ENCODE measurements at places on chromosomes 3 and 15.

DNA sequence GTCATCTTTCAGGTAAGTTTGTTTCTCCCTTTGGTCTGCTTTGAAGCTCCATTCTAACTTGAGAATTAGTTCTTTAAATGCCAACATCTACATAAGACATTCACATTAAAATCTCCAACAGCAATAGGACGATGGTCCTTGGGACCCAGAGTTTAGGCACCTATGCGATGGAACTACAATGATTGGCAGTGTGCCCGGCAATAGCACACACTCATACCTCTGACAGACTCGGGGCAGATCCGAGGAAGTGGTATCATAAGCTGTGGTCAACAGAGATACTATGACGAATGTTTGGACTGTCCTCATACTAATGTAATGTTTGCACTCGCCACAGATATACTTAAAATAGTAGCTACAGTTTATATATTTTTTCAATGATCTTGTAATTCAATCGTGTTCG lies 34.2 kb upstream of the NR2F2 start:
- DNase-seq, result no peak

DNA sequence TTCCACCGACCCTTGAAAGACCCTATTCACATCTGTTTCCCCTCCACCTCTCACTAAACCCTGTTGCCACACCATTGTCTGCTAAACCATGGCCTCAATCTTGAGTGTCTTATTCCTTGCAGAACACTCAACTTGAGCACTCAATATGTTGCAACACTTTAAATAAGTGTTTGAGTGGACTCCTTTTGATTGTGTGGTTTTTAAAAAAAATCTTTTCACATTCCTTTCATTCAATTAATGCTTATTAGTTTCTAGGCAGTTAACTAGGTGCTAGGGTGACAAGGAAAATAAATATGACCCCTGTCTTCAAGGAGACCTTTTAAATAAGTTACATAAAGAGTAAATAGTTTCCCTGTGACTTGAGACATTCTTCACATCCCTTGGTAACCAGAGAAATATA lies 13.3 kb upstream of the HHLA2 start:
- no peak for DNase-seq

- no peak for DNase-seq
These were observed 53.5 kb downstream of the AMOTL2 start for GRCh38 chr3:134320749-134321148.

- DNase-seq, result no peak
These were observed 97.1 kb upstream of the CHL1 start for GRCh38 chr3:99506-99905.

DNA sequence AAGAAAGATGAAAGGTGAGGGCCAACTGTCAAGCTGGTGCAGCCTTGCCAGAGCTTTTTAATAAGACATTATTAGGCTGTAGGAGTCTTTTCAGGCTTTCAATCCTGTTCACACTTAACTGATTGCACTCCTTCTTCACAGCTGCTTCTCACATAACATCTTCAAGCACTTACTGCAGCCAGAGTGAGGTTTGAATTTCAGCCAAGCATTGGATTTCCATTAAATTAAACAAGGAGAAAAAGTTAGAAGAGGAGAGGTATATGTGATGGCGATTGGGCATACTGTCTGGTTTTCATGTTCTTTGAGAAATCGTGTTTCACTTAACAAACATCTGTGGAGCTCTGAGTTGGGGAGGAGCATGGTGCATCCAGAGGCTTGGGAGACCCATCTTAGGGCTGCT lies 392.8 kb upstream of the LRRC3B start:
- no peak for DNase-seq

GRCh38 chr3:105440113-105440512 lies 73.4 kb downstream of the ALCAM start:
- no peak for DNase-seq

GRCh38 chr3:32113566-32113965 lies 7.1 kb downstream of the GPD1L start:
- DNase-seq, result no peak

DNA sequence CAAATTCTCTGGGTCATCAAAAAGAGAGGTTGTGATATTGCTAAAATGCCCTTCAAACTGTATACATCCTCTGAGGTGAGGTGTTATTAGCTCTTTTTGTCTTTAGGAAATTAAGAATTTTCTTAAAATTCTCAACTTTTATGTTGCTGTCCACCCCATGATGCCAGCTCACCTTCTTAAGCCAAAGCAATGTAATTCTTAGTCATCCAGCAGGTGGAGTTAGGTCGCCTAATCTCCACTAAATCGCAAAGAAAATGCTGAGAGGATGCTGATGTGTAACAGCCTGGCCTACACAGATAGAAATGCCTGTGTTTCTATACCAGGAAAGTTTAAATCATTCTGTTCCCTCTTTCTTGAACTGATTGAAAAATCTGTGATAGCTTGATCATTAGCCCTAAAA lies 770.2 kb upstream of the ALCAM start:
- DNase-seq, result peak; percentile 20

DNA sequence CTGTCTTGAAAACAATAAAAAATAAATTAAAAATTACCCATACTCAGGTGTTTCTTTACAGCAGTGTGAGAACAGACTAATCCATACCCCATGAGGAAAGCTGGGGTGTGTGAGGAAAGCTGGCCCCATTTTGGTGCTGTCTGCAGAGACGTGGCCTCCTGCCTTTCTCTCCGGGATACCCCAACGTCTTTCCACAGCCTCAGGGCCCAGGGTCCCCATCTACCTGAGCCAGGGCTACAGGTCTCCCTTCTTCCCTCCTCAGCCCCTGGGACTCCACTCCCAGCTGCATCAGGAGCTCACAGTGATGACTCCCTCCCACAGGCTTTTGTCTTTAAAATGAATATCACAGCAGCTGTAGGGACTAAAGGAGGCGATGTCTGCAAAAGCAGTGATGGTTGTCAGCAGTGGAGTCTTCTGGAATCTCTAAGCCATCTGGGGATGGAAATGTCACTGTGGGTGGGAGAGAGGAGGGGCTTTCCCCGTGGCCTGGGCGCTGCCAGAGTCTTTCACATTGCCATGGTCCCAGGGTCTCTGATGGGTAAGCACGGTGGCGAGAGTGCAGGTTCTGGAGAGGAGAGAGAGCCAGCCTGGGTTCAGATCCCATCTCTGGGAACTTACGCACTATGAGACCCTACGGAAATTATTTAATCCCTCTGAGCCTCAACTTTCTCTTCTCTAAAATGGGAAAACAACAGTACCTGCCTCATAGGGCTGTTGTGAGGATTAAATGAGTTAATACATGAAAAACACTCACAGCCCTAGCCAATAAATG lies 259.3 kb downstream of the PLCL2 start:
- no peak for DNase-seq

- DNase-seq, result no peak
These were observed 26.0 kb downstream of the SORD start for GRCh38 chr15:45048794-45049631.

- no peak for DNase-seq
These were observed 55.3 kb upstream of the PLXND1 start for GRCh38 chr3:129661766-129662165.

DNA sequence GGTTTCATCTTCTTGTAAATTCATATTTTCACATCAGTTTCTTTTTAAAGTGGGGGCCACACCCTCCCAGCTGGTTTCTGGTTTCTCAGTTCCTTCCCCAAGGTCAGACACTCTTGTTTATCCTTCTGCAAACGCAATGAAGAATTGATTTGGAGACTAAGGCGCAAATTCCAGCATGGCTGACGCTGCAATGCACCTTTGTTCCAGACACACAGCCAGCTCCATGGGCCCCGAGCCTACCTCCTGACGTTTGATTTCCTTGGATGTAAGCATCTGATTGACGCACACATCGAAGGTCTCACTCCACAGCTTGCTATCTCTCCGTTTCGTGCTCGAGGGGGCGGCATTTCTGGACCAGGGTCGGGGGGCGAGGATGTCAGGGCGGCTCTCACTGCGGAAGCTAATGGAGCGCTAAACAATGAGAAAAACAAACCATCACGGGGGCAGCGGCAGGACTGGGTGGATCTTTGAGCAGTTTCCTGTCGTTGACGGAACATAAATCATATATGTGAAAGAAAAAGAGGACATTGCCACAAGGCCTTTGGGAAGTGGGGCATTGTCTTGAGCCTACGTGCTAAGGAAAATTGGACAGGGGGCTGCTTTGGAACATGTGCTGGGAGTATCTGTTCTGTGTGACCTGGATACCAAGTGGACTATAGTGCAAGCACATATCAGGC lies 46.9 kb downstream of the ARHGEF3 start:
- no peak for DNase-seq

DNA sequence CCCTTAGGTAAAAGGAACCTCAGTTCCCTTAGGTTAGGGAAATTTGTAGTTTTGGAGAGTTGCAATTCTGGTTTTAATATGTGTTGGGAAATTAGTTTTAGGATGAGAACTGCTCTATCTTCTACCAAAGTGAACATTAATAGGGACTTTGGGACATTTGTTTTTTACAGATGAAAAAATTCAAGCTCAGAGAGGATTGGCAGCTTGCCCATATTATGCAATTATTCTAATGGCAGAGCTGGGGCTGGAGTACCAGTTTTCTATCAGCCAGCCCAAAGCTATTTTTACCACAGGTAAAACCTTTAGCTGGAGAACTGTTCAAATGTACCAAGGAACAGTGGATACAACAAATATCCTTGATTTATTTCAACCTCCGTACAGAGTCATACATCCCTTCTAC lies 127.0 kb downstream of the CPNE4 start:
- DNase-seq, result no peak

DNA sequence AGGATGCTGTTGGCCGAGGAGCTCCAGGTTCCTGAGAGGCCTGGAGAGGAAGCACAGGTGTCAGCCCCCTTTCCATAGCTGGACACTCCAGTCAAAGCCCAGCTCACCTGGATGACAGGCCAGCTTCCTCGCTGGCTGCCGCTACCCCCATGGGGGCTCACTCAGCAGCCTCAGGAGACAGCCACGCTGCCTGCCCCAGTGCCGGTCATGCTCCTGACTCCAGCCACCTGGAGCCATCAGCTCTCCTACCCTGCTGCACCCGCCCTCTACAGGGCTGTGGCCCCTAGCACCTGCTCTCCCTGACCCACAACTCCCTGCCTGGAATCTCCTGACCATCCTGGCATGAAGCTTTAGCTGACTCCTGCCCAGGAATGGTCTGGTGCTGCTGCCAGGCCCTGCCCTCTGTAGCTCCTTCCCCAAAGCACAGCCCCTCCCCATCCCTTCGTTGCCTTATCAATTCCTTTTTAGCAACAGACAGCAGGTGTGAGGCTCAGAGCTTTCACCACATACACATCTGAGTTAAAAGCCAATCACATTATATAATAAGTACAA lies 94.2 kb downstream of the NUP210 start:
- no peak for DNase-seq

DNA sequence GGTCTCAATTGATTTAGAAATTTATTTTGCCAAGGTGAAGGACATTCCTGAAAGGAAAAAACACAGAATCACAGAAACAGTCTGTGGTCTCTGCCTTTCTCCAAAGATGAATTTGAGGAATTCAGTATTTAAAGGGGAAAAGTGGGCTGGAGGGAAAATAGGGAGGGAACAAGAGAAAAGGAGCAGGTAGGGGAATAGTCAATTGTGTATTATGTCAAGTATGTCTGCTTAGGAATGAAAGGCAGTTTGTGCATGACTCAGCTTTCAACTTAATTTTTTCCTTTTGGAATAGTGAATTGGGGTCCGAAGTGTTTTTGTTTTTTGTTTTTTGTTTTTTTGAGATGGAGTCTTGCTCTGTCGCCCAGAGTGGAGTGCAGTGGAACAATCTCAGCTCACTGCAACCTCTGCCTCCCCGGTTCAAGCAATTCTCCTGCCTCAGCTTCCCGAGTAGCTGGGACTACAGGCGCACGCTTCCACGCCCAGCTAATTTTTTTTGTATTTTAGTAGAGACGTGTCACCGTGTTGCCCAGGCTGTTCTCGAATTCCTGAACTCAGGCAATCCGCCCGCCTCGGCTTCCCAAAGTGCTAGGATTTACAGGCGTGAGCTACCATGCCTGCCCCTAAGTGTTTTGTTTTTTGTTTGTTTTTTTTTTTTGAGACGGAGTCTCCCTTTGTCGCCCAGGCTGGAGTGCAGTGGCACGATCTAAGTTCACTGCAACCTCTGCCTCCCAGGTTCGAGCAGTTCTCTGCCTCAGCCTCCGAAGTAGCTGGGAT lies 74.1 kb upstream of the MAP4 start:
- no peak for DNase-seq

- peak; percentile 82 for DNase-seq
These were observed 62.8 kb upstream of the PLSCR4 start for GRCh38 chr3:146313746-146314111.
